Caco-2 (cell line): ENCODE measurements at places on chromosomes 5 and 9. TPM values are rescaled to one million over a fixed set of nuclear protein-coding genes. Genes with fewer than 3 reads are reported as not detected.

The FBLL1 gene
- total RNA-seq, result not detected in 2 replicates

- DNase-seq, result no peak
- H3K27ac ChIP-seq, result no peak overlapping the region
- no peaks in the 10 kb centered on the region for H3K27me3 ChIP-seq
- H3K36me3 ChIP-seq, result peaks cover 1% of the 10 kb centered on the region; the same call in 1 of the 2 replicates
Measured at GRCh38 chr9:121185774-121186403, 15.8 kb downstream of the RAB14 start.

GRCh38 chr9:14320271-14321181 is 6.6 kb upstream of the NFIB start:
- no peak overlapping the region for H3K4me3 ChIP-seq
- no peak overlapping the region for H3K27ac ChIP-seq
- no peaks in the 10 kb centered on the region for H3K36me3 ChIP-seq

GRCh38 chr5:59005934-59006701 is 423.2 kb downstream of the RAB3C start:
- 0 out of 2 replicates have a peak, but pooled peaks cover 11% of the 10 kb centered on the region for H3K4me1 ChIP-seq
- H3K27me3 ChIP-seq, result no peaks in the 10 kb centered on the region
- no peak for DNase-seq
- H3K36me3 ChIP-seq, result no peaks in the 10 kb centered on the region

DNA sequence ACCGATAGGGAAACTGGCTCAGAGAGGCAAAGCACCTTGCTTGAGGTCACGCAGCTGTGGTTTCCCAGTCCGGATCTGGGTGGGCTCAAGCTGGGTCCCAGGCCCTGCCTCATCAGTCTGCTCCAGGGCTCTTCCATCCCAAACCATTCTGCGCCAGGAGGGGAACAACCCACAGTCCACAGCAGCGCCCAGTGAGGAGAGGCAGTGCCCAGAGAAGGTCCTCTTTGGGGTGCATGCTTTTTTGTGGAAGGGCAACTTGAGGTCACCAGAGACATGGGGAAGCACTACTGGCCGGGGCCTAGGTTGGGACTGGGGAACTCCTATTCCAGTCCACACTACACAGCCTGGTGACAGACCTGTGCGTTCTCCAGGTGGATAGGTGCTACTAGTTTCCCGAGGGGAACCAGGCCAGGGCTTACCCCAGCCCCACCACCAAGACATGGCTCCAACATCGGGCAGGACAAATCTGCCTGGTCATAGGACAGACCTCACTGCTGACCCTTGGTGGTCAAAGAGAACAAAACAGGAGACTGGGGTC is 62.5 kb upstream of the RNF130 start:
- no peak for DNase-seq
- H3K27me3 ChIP-seq, result no peaks in the 10 kb centered on the region; the same call in none of the 2 replicates
- H3K36me3 ChIP-seq, result no peaks in the 10 kb centered on the region
- no peaks in the 10 kb centered on the region for H3K4me1 ChIP-seq
- H3K27ac ChIP-seq, result no peak overlapping the region
